Muscle of back (tissue), 13 donors: ENCODE measurements at places on chromosomes 7 and 10. TPM values are rescaled to one million over a fixed set of nuclear protein-coding genes. Genes with fewer than 3 reads are reported as not detected.
A peak's percentile ranks its signal among the peaks of the same experiment; 100 is the strongest.

- peak; percentile 14 for DNase-seq
These were observed 165.6 kb downstream of the TPK1 start for GRCh38 chr7:144670218-144670617.

Gene LRMDA
- 9.3 TPM for polyA plus RNA-seq

Gene C10orf67
- 0.18 TPM for polyA plus RNA-seq

Gene GIMAP2
- polyA plus RNA-seq: 11.0 TPM

- no peak for DNase-seq
These were observed 135.7 kb upstream of the CAV2 start for GRCh38 chr7:116363637-116364432.

DNA sequence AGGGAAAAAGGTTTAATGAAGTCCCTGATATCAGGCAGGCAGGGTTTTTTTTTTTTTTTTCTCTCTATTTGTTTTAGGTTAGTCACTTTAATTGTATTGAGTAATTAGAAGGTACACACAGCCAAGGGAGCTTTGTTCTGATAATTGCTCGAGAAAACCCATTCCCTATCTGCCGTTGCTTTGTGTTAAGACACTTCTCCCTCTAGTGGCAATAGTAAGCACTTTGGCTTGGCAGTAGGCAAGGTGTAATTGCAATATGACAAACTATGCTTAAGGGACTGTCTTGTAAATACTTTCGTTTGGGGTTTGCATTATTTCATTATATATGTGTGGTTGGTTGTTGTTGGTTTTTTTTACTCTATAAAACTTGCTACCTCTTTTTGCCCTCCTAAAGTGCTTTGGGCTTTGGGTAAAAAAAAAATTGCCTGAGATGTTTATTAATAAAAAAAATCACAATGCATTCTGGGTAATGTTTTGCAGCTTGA lies 113.4 kb downstream of the BTRC start:
- DNase-seq: peak; percentile 45

GRCh38 chr7:151992375-151992774 lies 33.1 kb upstream of the GALNT11 start:
- DNase-seq: peak; percentile 9

Gene EBF3
- 103 TPM for polyA plus RNA-seq

- no peak for DNase-seq
These were observed 5.5 kb downstream of the CUEDC2 start for GRCh38 chr10:102426803-102427287.

DNA sequence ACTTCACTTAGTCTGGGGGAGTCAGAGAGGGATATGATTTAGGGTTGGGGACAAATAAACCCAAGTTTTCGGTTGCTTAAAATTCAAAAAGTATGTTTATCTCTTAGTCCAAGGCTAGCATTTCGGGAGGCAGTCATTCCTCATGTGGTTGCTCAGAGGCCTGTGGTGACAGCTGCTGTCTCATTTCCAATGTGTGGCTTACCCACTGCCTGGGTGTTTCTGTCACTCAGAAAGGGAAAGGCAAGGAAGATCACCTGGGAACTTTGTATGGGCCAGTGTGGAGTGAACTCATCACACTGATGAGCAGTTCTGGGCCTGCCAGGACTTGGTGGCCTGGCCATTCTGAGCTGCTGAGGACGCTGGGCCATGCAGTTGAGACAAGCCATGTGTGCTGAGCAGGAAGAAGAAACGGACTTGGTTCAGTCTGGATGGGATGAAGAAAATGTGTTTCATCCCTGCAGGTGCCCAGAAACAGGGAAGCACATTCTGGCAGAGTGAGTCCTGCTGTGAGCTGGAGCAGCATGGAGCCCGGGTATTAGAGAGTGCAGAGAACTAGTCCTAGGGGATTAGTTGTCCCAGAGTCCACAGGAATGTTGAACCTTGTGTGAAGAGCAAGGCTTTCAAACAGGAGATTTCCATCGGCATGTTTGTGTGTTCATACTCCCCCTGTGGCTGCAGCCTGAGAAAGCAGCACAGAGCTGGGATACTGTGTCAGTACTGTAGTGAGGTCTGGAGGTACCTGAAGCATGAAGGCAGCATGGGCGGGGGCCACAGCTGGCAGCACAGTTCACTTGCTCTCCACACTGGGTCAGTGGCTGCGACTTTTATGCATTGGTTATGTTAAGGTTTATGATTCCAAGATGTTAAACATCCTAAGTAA lies 211.1 kb upstream of the IGFBP3 start:
- DNase-seq: no peak

- no peak for DNase-seq
These were observed 2.1 kb upstream of the C10orf71 start for GRCh38 chr10:49296836-49297235.

- no peak for DNase-seq
These were observed 46.9 kb upstream of the WIPI2 start for GRCh38 chr7:5143106-5143505.

GRCh38 chr7:45580053-45580872 lies 6.1 kb downstream of the ADCY1 start:
- DNase-seq: no peak

DNA sequence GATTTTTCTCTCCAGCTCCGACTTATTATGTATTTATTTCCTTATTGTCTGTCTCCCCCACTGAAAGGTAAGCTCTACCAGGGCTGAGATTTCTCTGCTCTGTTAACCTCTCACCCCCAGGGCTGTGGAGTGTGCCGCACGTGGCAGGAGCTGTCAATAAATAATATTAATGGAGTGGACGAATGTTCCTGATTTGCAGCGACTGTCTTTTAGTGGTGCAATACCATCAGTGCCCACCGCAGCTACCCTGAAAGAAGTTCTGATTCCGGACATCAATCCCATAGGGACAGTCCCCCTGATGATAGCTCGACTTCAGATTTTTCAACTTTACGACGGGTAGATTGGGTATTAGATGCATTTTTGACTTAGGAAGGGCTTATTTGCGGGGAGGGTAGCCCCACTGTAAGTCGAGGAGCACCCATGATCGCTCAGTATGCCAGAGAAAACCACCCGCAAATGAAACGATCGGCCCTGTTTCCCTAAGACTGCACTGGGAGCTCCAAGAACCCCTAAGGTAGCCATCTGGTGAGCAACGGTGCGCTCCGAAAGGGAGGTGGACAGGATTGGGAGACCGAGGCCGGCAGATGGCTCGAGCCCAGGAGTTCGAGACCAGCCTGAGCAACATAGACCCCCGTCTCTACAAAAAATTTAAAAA lies 986 bp upstream of the PPP2R2D start:
- DNase-seq: no peak

Gene FAM171A1
- 34.4 TPM for polyA plus RNA-seq

- no peak for DNase-seq
These were observed 6.2 kb downstream of the AGK start for GRCh38 chr7:141557360-141557759.

Gene SNX10
- polyA plus RNA-seq: 2.7 TPM

- no peak for DNase-seq
These were observed 17.3 kb downstream of the CFAP46 start for GRCh38 chr10:132925071-132925561.

- no peak for DNase-seq
These were observed 49.6 kb downstream of the ABCB5 start for GRCh38 chr7:20665096-20665495.

GRCh38 chr7:139870380-139870779 lies 41.3 kb downstream of the TBXAS1 start:
- no peak for DNase-seq

DNA sequence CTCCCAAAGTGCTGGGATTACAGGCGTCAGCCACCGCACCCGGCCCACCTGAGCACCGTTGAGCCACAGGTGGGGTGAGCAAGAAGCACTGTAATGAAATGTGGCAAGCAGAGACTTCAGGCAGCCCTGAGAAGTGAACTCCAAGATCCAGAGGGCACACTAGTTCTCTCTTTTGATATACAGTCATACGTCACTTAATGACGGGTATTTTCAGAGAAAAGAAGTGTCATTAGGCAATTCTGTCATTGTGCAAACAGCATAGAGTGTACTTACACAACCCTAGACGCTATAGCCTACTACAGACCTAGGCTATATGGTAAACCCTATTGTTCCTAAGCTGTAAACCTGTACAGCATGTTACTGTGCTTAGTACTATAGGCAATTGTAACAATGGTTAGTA lies 7.9 kb downstream of the PANK1 start:
- no peak for DNase-seq

GRCh38 chr10:94630017-94630688 lies 53.4 kb upstream of the CYP2C18 start:
- peak; percentile 27 for DNase-seq

GRCh38 chr7:19143881-19144574 lies 1.2 kb downstream of the FERD3L start:
- DNase-seq: no peak

DNA sequence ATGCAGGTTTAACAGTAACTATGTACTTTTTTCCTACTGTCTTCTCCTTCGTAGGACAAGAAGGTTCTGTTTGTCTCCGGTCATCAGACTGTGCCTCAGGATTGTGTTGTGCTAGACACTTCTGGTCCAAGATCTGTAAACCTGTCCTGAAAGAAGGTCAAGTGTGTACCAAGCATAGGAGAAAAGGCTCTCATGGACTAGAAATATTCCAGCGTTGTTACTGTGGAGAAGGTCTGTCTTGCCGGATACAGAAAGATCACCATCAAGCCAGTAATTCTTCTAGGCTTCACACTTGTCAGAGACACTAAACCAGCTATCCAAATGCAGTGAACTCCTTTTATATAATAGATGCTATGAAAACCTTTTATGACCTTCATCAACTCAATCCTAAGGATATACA lies 2.4 kb downstream of the DKK1 start:
- no peak for DNase-seq

GRCh38 chr7:138468244-138469123 lies 8.4 kb downstream of the TRIM24 start:
- DNase-seq: peak; percentile 34

DNA sequence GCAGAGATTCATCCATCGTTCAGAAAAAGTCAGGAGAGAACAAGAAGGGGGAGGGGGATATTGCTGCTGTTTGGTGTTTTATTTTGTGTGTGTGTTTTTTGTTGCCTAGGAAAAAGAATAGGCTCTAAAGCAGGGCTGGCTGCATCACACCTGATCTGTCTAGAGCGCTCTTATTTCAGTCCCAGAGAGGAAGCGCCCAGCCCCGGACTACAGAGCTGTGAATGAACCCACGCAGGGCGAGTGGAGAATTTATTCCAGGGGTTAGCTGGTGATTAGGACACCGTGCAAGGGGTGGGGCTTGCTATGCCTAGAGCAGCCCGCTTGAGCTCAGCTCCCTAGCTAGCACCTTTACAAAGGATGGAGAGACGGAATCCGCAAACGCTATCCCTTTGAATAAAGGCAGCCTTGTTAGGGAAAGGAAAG lies 621 bp upstream of the FAM13C start:
- DNase-seq: peak; percentile 78

Gene AQP1
- polyA plus RNA-seq: 84.8 TPM

Gene DYNC1I1
- 0.92 TPM for polyA plus RNA-seq

Gene TUBB8
- polyA plus RNA-seq: 0.15 TPM

DNA sequence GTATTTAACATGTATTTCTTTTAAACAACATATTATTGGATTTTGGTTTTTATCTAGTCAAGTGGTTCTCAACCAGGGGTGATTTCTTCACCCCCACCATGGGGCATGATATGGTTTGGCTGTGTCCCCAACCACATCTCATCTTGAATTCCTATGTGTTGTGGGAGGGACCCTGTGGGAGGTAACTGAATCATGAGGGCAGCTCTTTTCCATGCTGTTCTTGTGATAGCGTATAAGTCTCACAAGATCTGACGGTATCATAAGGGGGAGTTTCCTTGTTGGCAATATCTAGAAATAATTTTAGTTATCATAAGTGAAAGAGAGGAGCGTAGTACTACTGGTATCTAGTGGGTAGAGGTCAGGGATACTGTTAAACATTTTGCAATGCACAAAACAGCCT lies 37.6 kb downstream of the TMEM168 start:
- no peak for DNase-seq

GRCh38 chr10:29630205-29631048 lies 4.3 kb downstream of the SVIL start:
- DNase-seq: no peak

Gene ATG9B
- 1.4 TPM for polyA plus RNA-seq

GRCh38 chr10:93420944-93421825 lies 60.9 kb downstream of the MYOF start:
- peak; percentile 59 for DNase-seq

GRCh38 chr7:132417103-132417906 lies 159.0 kb downstream of the PLXNA4 start:
- no peak for DNase-seq

DNA sequence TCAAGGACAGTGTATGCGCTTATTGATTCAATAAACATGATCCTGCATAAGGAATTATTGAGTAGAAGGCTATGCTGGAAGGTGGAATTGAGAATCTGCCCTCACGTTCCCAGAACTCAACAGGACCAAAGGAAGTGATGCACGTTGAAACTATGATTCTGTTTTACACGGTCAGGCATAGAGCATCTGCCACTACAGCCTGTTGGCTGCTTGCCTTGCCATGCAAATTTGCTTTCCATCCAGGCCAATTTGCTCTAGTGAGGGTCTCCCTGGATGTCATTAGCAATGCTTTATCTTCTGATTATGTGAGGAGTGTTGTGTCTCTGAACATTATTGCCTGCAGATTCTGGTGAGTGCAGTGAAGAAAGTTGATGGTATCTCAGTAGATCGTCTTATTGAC lies 132.9 kb downstream of the ADRA2A start:
- DNase-seq: no peak

- DNase-seq: no peak
These were observed 141.6 kb upstream of the NPS start for GRCh38 chr10:127407551-127407950.

DNA sequence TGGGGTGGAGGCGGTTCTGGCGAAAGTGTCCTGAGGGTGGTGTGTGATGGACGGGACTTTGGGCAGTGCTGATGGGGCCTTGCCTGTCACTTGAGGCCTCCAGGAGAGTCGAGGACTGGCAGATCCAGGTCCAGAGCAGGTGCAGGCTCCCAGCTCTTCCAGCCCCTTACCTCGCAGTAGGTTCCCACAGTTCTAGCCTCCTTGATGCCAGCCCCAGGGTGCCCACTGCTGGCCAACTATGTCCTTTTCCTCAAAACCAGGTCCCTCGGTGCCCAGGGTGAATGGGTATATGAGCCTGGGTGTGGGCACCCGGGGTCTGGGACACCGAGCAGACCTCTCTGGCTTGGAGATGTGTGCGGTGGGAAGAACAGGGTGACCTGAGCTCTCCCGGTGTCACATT lies 8.3 kb downstream of the FAM20C start:
- DNase-seq: no peak

Gene GIMAP1
- 2.5 TPM for polyA plus RNA-seq

GRCh38 chr10:48478980-48479811 lies 125.7 kb downstream of the ARHGAP22 start:
- no peak for DNase-seq

DNA sequence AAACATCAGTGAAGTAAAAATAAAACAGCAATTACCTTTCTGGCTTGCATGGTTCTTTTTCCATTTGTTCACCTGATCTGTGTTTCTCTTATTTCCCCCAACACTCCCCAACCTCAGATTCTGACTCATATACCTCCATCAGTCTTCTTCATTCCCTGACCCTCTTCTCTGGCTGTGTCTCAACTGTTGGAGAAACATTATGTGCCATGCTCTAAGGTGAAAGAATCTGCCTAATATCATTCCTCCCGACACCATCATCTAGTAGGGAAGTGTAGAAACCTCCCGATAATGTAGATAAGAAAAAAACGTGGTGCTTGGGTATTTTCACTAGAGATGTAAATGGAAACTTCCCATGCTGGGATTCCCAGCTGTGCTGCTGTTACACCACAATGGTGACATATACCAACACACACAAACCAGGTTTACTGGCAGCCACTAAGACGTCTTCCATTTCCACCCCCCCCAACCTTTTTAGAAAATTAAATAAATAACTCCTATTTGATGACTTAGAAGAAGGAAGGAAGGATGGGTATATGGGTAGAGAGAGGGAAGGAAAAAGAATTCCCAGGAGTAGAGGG lies 63.4 kb downstream of the OSBPL3 start:
- DNase-seq: no peak

Gene SAP25
- polyA plus RNA-seq: 1.6 TPM

- no peak for DNase-seq
These were observed 177.5 kb downstream of the TWIST1 start for GRCh38 chr7:18939771-18940592.

Gene PDE1C
- polyA plus RNA-seq: 2.1 TPM
